ENCODE measurements at places on chromosomes 16 and 17.

GRCh38 chr16:76879420-76879819 is 311.6 kb upstream of the MON1B start:
- DNase-seq: no peak

DNA sequence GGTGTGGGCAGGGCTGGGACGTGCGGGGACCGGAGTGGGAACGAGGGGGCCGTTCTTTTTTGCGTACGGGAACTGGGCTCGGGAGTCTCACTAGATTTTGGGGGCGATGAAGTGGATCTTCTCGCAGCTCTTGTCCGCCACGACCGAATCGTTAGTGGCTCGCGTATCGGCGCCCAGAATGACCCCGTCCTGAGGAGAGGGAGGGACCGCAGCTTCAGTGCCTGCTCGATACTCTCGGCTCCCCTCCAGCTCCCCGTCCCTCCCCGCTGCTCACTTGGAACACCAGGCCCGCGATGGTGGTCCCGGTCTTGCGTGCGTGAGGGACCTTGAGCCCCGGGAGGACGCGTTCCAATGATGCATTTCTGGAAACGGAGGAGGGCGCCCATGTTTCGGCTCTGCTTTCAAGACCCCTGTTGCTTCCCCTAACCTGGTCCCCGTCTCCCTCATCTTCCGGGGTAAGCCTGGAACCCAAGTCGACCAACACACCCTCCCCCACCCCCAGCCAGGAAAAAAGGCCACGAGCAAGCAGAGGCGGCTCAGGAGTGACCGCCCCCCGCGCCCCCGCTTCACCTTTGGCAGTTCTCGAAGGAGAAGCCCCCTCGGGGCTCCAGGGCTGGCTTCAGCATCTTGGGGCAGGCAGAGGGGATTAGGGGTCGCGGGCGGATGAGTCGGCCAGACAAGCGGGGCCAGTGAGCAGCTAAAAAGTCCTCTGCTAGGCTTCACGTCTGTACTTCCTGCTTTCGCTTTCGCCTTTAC is at the start of gene PSMB10:
Gene PSMB10, minus strand, starts transcription at position 727 of the 756 bp plus-strand sequence. Its CDS starts 101 bp downstream, at position 626.
- DNase-seq: no peak

- no peak for DNase-seq
Measured at GRCh38 chr17:37516127-37516571, 26.5 kb downstream of the DUSP14 start.

GRCh38 chr17:6437956-6438355 is 3.0 kb upstream of the AIPL1 start:
- no peak for DNase-seq

DNA sequence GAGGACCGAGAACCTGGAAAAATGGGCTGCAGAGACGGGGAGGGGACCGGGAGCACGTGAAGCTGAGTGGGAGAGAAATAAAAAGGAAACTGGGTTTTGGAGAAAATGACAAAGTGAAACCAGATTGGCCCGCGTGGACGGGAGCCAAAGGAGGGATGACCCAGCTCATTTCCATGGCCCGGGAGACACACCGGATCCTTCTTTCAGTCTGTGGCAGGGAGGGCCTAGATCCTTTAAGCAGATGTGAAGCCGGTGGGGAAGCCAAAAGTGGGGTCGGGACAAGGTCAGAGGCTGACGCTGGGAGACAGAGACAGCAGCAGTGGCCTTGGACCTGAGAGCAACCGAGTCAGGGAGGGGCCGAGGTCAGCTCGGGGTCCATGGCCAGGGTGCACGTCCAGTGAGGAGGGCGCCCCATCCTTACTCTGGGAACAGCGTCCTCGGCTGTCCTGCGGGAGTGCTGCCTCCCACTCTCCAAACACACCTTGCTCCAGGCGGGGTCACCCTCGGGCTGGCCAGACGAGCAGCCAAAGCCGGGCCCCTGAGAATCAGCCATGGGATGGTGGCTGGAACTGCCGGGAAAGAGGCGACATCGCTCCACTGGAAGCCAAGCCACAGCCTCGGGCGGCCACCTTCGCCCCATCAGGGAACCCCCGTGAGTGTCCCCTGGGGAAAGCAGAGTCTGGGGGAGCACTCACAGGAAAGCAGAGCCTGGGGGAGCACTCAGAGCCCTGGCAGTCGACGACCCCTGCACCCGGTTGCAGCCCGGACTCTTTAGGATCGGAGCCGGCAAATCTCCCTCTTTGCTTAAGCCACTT is 17.3 kb downstream of the CA5A start:
- DNase-seq: no peak

DNA sequence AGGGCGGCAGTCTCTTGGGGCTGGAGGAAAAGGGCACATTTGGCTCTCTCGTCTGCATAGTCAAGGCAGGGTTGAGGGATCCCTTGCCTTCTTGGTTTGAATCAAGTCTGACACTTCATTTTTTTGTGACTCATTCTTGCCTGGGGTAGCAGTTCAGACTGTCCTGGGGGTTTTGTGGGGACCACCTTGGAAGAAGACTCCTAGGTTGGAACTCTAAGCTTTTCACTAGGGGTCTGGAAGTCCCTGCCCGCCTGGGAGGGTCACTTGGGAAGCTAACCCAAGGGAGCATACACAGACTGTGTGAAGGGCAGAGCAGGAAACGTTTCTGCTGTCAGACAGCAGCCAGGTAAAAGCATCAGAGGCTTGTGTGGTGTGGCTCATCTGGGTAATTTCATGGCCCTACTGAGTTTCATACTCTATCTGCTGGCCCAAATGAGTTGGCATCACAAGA is 11.3 kb downstream of the YPEL2 start:
- no peak for DNase-seq

- no peak for DNase-seq
Measured at GRCh38 chr17:7222972-7223292, 3.2 kb downstream of the ACADVL start.

GRCh38 chr16:54281535-54282201 is 4.9 kb downstream of the IRX3 start:
- no peak for DNase-seq

- no peak for DNase-seq
Measured at GRCh38 chr16:588639-588888, 1.3 kb upstream of the RAB40C start.

DNA sequence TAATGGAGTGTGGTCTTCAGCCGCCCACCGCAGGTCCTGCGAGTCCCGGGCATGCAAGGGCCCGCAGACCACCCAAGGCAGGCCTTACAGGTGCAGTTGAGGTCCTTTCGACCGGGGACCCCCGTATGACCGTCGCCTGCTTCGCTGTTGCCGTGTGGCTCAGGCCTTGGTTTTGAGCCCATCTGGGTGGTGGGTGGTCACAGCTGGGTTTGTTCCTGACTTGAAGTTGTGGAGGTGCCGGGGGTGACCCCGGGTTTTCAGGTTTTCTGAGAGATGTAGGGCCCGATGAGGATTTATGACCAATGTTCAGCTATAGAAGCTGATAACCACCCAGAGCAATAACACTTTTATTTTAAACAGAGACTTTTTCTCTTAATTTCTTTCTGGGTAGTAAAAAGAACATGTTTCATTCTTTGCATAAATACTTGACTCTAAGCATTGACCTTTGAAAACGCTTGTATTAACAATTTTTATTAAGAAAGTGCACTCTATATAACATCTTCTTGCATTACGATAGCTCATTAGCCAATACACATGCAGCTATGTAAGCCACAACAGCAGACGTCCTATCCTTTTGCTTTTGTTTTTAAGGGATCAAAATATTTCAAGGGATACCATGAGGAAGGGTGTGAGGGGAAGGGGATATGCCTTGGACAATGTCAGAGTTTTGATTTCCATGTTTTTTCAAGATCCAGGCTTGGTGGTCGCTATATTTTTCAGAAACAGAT is 1.9 kb downstream of the FOXL1 start:
- no peak for DNase-seq

Measured in kidney epithelial cell (primary cell).